ENCODE measurements at places on chromosomes 1 and 21. TPM values are rescaled to one million over a fixed set of nuclear protein-coding genes. Genes with fewer than 3 reads are reported as not detected.

Gene LCE1E
- polyA plus RNA-seq = not detected

DNA sequence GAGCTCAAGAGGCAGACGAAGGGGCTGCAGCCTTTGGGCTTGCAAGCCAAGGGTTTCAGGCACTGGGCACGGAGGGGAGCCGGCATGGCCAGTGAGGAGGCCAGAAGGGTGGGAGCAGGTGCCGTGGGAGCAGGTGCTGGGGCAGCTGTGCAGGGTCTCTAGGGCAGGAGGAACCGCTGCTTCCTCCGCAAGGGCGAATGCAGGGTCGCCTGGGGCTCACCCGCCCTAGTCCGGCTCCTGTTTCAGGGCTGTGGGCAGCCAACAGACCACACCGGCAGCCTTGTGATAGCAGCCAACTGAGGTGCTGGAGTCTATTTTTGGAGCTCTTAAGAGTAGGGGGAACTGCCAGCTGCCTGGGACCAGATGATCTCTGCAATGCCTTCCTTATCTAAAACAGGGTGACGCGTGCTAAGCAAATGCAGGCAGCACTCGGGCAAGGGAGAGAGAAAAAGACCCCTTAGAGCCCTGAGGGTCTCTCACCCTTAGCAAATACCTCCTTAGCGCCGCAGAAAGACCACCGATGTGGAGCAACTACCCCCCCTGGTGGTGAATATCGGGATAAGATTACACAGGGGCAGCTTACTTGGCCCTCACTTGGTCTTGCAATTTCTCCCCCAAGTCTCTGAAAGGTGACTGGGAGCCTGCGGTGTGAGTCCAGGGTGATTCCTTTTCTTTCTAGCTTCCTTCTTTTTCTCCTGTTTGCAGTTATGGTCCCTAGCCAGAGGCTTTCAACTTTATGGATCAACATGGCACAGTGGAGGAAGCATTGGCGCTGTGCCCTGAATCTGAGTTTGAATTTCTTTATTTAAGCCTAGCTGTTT, 20.7 kb upstream of the MAPKAPK2 start:
- H3K4me1 ChIP-seq = peaks cover 11% of the 10 kb centered on the region
- no peak overlapping the region for H3K27ac ChIP-seq
- peaks cover 9% of the 10 kb centered on the region for H3K27me3 ChIP-seq

- H3K36me3 ChIP-seq = no peaks in the 10 kb centered on the region
- no peaks in the 10 kb centered on the region for H3K27me3 ChIP-seq
- H3K27ac ChIP-seq = no peak overlapping the region
- no peak for DNase-seq
- H3K4me3 ChIP-seq = no peak overlapping the region
Measured at GRCh38 chr1:101188331-101188730, 48.5 kb upstream of the S1PR1 start.

Gene AQP10
- polyA plus RNA-seq = 0.21 TPM

Gene ITLN1
- polyA plus RNA-seq = 0.77 TPM

DNA sequence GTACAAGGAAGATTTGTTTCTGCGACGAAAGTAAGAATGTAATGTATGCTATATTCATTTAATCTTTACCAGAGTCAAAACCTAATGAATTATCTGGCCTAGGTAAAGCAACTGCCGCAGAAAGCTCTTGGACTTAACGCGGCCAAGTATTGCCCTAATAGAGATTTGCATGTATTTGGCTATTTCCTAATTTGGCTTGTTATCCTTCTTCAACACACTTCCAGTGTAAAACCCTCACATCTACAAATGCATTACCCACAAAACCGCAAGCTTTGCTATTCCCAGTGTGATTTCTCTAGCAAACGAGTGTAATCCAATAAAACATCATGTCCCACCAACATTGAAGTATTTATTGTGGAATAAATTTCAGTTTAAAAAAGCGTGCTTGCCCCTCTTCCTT, 123.8 kb upstream of the LMO4 start:
- H3K36me3 ChIP-seq = no peaks in the 10 kb centered on the region
- DNase-seq = no peak
- no peaks in the 10 kb centered on the region for H3K4me1 ChIP-seq
- no peak overlapping the region for H3K4me3 ChIP-seq
- no peaks in the 10 kb centered on the region for H3K27me3 ChIP-seq

Gene ETV3L
- polyA plus RNA-seq = not detected

Gene SLC25A34
- 4.1 TPM for polyA plus RNA-seq

DNA sequence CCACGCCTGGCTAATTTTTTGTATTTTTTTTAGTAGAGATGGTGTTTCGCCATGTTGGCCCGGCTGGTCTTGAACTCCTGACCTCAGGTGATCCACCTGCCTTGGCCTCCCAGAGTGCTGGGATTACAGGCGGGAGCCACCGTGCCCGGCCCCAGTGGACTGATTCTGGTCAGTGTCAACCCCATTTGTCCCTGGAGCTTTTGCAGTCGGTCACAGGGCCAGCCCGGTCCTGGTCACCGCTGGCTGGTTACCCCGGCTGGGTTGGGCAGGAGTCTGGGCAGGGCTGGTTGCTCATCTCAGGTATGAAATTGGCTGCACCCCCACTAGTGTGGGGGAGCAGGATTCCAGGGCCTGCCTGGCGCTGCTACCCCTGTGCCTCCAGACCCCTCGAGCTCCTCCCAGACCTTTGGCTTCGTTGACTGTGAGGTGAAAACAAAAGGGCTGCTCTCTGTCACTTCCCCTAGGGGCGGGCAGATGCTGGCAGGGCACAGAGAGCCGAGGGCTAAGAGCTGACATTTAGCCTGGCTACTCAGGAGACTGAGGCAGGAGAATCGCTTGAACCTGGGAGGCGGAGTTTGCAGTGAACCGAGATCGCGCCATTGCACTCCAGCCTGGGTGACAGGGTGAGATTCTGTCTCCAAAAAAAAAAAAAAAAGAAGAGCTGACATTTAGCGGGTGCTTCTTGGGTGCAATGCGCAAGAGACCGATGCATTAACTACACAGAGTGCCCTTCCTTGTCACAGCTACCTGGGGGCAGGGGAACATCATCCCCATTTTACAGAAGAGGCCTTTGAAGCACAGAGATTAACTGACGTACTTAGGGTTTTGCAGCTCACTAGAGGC, 10.6 kb downstream of the TNFRSF1B start:
- H3K4me3 ChIP-seq = no peak overlapping the region
- peak overlapping the region; percentile 94 for H3K27ac ChIP-seq
- H3K36me3 ChIP-seq = peaks cover 18% of the 10 kb centered on the region

DNA sequence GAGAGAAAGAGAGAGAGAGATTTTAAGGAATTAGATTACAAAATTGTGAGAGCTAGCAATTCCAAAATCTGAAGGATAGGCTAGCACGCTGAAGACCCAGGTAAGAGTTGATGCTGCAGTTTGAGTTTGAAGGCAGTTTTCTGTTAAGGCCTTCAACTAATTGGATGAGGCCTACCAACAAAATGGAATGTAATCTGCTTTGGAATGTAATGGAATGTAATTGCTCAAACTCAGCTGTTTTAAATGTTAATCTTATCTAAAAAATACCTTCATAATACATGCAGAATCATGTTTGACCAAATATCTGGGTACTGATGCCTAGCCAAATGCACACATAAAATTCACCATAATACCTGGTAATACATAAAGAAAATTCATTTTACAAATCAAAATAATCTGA, 976.1 kb downstream of the LTN1 start:
- no peak overlapping the region for H3K27ac ChIP-seq
- no peak for DNase-seq
- no peaks in the 10 kb centered on the region for H3K36me3 ChIP-seq
- H3K4me3 ChIP-seq = no peak overlapping the region

DNA sequence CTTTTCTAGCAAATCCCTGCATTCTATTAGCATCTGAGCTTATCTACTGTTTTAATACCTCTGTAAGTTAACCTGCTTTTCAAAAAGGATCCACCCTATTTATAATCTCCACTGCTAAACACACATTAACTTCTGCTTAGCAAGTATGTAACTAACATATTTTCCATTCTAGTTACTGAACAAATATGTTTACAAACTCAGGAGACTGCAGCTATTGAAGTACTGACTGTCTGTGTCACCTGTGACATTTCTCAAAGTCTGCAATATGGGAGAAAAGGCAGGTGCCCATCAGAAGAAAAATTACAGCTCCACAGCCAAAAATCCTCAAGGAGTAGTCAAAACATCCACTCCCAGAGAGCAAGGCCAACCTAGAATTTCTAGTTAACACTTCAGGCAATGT, 88.3 kb downstream of the JAK1 start:
- no peak overlapping the region for H3K4me3 ChIP-seq
- no peak overlapping the region for H3K27ac ChIP-seq
- no peak for DNase-seq
- no peaks in the 10 kb centered on the region for H3K27me3 ChIP-seq
- no peaks in the 10 kb centered on the region for H3K36me3 ChIP-seq
